ENCODE measurements at places on chromosomes 6 and 20.

GRCh38 chr6:155248008-155249001 is 15.5 kb upstream of the CLDN20 start:
- DNase-seq = peak; percentile 5

- no peak for DNase-seq
These were observed 9.7 kb downstream of the NOTCH4 start for GRCh38 chr6:32214126-32214525.

DNA sequence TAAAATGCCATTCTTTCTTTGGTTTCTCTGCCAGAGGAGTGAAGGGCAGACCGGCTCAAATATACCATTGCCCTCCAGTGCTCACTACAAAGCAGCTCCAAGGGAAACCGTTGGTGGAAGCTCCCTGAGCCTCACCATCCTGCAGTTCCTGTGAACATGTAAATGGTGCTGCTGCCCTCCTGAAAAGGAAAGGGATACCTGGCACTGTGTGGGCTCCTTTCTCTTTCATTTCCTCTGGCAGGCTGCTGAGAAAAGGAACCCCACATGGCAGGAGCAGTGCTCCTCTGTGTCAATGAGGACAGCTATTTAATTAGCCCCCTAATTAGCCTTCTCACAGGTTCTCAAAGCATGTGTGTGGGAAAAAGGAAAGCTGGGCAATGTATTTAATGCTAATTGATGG is 142.5 kb downstream of the KLHL32 start:
- no peak for DNase-seq

DNA sequence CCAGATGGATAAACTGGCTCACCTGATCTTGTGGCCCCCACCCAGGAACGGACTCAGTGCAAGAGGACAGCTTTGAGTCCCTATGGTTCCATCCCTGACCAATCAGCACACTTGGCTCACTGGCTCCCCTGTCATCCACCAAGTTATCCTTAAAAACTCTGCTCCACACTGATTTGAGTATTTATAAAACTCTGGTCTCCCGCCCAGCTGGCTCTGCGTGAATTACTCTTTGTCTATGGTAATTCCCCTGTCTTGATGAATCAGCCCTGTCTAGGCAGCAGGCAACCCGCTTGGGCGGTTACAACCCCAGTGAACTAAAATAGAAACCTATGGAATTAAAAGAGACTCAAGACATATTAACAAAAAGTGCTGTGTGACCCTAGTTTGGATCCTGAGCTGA is 38.1 kb upstream of the CD83 start:
- DNase-seq = no peak

DNA sequence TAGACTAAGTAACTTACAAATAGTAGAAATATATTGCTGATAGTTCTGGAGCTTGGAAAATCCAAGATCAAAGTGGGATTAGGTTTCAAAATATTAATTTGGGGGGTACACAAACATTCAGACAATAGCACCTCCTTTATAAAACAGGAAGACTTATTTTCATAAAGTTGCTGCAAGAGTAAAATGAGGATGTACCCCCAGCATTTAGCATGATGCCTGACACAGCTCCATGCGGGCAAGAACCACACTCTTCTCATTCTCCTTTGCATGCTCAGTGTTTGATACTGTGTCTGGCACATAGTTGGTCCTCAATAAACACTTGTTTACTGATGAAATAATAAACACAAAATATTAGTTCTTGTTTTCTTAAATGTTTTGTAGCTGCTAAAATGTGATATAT is 332.9 kb downstream of the TFAP2A start:
- DNase-seq = no peak

GRCh38 chr6:154510144-154510905 is at the start of gene CNKSR3:
TSS of gene CNKSR3 (minus strand) at chr6:154510685. CDS start at chr6:154510114, 571 bp downstream.
- peak; percentile 96 for DNase-seq

DNA sequence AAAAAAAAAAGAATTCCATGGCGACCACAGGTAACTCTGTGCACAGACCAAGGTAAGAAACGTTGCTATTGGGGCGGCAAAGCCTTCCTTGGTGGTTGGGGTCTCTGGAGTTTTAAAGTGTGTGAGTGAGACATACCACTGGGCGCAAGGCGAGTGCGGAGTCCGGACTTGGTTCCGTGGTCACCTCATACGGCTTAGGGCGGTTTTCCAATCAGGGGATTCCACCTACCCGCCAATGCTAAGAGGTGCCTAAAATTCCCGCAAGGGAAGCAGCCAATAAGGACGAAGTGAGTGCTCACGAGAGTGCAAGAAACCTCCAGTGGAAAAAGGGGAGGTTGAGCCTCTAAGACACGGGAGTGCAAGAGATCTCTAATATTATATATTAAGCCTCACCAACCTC is 68.6 kb upstream of the PRSS16 start:
- DNase-seq = no peak
